ENCODE measurements at places on chromosomes 1 and 21. TPM values are rescaled to one million over a fixed set of nuclear protein-coding genes. Genes with fewer than 3 reads are reported as not detected.

The FOXD3 gene
- total RNA-seq, result 0.17 TPM

The CRNN gene
- total RNA-seq, result not detected

The TBX15 gene
- total RNA-seq, result not detected

The TNFSF4 gene
- total RNA-seq, result 0.89 TPM

The DMBX1 gene
- 4.3 TPM for total RNA-seq

- no peak for DNase-seq
These were observed 276.3 kb downstream of the MATN1 start for GRCh38 chr1:30447080-30447479.

DNA sequence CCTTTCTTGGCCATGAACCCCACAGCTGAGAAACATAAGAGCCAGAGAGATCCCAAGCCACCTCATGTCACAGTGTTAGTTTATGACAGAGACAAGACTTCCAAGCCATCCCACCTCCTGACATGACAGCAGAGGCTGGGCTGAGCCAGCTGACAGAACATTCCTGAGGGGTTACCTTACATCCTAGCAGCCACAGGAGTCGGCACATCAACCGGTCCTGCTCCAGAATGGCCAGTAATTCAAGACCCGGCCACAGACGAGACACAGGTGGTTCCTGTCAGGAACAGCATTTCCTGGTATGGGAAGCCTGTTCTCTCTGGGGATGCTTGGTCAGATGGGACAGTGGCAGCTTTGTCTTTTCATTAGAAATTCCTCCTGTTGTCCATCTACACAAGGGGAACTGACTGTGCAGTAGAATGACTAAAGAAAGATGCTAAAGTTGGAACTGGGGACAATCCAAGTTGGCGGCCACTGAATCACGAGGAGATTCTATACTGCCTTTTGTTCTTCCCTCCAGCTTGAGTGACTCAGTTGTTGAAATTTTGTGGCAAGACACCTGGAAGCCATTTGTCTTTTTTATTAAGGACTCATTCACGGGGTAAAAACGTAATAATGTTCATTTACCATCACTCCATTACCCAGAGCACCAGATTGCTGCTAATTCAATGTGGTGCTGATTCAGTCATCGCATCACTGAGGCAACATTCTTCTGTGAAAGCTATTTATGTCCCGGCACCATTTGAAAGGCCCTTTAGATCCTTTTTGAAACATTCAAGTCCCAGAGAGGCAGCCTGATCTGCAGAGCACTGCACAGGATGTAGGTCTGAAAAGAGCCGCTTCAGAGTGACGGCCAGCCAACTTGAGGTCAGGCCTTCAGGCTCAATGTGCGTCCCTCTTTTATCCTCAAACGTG is 37.2 kb upstream of the NPL start:
- DNase-seq, result no peak

DNA sequence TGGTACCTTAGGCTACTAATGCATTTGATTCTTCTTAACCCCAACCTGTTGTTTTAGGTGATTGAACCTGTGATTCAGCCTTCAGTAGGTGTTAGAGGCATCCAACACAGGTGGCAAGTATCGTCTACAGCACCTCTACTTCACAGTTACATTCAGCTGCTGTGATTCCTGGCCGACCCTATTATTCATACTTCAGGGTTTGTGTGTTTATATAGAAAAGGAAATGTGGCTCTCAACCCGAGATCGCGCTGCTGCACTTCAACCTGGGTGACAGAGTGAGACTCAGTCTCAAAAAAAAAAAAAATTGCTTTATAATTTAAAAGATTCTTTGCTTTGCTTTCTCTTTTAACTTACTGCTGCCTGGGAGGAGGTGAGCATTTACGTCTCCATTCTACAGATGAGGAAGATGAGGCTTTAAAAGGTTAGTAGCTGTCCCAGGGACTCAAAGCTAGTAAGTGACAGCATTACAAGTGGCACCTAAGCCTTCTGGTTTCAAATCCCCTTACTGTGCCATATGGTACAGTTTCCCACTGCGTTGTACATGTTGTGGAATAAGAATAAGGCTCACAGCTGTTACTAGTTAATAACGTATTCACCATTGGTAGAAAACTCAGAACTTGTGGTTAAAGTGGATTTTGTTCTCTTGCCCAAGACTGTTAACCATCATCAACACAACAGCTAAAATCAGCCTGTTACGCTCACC is 9.9 kb upstream of the GPR25 start:
- DNase-seq, result no peak

GRCh38 chr1:19739628-19740027 is 60.1 kb downstream of the TMCO4 start:
- DNase-seq, result no peak

- no peak for DNase-seq
These were observed 75.9 kb downstream of the VWA5B1 start for GRCh38 chr1:20366463-20367115.

DNA sequence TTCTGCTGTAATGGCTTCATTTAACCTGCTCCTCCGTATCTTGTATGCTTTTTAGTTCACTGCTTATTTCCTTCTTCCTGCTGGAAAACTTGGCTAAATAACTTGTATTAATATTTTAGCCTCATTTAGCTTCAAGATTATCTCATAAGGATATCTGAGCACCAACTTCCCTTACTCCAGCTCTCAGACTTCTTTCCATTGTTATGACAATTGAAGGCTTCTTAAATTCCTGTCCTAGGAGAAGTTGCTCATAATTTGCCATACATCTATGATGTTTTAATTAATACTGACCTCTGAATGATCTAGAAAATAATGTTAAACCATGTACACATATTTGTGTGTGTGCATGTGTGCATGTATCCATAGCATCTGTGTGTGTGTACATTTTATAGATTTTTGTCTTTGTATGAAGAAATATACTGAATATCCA is 1524.4 kb upstream of the TPTE start:
- no peak for DNase-seq
